CD4-positive, alpha-beta T cell treated with Interleukin-21 for 1 hour (primary cell): ENCODE measurements at places on chromosomes 12 and 14.

DNA sequence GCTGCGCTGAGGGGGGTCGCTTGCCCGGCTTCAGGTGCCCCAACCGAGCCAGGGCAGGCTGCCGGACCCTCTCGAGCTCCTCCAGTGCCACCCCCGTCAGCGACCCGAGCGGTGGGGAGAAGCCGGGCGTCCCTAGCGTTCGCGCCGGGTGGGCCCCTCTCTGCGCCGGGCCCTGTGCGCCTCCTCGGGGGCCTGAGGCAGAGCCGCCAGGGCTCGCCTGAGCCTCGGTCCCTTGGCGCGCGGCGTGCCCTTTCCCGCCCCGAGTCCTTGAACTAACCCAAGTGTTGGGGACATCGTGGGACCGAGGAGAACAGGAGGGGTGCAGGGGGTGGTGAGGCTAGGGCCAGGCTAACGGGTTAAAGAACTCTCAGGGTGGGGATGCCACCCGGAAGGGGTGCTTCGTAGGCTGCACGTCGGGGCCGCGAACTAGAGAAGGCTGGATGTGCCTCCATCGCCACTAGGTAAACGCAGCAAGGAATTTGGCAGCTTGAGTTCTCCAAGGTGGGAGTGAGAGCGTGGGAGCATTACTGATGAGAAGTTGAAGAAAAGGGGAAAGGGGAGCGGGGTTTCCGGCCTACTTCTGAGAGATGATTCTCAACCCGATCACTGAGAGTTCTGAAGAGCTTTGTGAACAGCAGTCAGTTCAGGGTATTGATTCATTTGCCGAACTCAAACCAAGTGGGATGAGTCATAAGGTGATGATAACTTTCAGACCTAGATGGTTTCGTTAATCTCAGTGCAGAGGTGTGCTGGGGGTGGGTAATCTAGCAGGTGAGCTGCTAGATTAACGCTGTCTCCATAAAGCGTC lies 618 bp downstream of the RNF34 start:
- DNase-seq: peak; percentile 65

GRCh38 chr12:7612851-7613250 lies 52.9 kb downstream of the APOBEC1 start:
- no peak for DNase-seq

- peak; percentile 65 for DNase-seq
These were observed 27.7 kb upstream of the CALM1 start for GRCh38 chr14:90368946-90369721.

DNA sequence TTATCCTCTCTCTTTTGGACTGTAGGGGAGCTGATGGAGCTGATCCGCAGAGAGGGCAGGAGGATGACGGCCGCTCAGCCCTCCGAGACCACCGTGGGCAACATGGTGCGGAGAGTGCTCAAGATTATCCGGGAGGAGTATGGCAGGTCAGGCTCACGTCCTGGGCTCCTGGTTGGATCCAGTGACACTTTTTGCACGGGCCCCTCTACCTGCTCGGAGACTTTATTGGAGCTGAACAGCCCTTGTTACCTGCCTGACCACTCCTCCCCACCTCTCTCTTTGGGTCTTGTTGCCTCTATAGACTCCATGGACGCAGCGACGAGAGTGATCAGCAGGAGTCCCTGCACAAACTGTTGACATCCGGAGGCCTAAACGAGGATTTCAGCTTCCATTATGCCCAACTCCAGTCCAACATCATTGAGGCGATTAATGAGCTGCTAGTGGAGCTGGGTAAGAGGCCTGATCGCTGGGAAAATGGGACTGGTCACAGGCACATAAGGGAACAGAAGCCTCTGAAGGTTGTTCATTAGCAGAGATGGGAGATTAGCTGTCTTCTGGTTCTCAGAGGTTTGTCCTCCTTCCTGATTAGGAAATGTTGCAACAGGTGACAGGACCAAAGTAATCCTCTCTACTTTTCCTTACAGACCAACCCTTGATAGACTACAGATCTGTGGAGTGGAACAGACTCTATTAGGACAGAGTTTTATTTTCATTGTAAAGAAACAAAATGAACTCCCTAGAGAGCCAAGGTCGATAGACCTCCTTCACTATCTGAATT lies 718 bp downstream of the EIF2B2 start:
- no peak for DNase-seq

GRCh38 chr12:119804011-119804641 lies 73.0 kb downstream of the CIT start:
- DNase-seq: no peak

DNA sequence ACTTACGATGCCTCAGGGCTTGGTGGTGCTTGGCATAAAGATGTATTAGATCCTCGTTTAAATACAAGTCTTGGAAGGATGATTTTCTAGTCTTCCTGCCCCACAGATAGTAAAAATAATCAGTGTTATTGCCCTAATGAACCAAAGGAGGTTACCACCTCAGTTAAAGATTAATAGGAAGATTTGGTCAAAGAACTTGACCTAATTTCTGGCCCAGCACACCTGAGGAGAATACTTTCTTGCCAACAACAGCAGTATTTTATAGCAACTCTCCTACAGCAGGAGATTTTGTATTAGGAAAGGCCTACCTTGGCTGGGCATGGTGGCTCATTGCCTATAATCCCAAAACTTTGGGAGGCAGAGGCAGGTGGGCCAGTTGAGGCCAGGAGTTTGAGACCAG lies 31.6 kb downstream of the CSRP2 start:
- no peak for DNase-seq

- no peak for DNase-seq
These were observed 84.5 kb upstream of the POC1B start for GRCh38 chr12:89610366-89610765.

DNA sequence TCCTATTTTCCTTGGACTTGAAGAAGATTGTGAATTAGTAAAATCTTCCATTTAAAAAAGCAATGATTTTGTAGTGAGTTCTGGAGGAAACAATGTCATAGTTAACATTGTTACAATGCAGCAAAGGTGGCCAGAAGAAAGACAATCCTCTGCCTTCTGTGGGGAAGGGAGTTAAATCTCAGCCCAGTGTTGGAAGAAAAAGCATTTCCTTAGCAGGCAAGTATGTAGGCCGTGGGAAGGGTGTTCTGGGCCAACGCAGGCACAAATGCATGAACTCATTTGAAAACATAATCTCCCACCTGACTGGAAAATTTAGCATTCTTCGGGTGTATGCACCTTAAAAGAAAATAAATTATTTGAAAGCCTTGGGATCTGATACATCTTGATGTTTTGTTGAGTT lies 258.6 kb downstream of the ADAMTS20 start:
- DNase-seq: no peak

DNA sequence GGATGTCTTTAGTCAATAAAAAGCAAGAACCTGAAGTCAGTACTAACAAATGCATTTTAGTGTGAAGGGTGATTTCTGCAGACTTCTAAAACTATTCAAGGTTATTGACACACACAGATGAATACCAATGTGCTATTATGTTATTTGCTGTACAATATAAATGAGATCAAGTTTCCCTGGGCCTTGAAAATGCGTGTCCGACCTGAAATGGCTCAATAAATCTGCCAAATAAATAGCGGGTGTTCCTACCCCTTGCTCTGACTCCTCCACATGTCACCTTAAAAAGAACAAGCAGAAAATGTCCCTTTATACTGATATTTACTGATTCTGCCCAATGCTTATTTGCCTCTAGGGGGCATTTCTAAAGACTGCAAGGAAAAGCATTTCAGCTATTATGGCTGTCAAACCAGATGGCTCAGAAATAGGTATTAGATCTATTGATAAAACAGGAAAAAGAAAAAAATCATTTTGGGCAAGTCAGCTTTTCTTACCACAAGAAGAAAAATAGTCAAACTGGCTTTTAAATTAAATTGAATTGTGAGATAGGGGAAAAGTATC lies 367.3 kb upstream of the KITLG start:
- no peak for DNase-seq

DNA sequence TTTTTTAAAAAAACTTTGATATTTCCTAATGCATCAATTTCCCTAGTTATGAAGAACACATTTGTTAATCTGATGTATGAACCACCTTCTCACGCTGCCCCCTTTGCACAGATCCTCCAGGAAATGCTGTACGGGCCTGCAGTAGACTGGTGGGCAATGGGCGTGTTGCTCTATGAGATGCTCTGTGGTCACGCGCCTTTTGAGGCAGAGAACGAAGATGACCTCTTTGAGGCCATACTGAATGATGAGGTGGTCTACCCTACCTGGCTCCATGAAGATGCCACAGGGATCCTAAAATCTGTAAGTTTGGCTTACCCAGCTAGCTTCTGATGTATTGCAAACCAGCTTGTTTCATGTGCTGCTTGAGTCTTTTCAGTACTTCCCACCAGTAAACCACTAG lies 165.0 kb upstream of the HIF1A start:
- DNase-seq: no peak

- DNase-seq: peak; percentile 87
These were observed 240.1 kb upstream of the OR4E1 start for GRCh38 chr14:21913759-21914158.

- DNase-seq: no peak
These were observed 102.0 kb downstream of the PEBP1 start for GRCh38 chr12:118237908-118238307.

GRCh38 chr14:54574528-54574927 lies 7.6 kb downstream of the SAMD4A start:
- no peak for DNase-seq

DNA sequence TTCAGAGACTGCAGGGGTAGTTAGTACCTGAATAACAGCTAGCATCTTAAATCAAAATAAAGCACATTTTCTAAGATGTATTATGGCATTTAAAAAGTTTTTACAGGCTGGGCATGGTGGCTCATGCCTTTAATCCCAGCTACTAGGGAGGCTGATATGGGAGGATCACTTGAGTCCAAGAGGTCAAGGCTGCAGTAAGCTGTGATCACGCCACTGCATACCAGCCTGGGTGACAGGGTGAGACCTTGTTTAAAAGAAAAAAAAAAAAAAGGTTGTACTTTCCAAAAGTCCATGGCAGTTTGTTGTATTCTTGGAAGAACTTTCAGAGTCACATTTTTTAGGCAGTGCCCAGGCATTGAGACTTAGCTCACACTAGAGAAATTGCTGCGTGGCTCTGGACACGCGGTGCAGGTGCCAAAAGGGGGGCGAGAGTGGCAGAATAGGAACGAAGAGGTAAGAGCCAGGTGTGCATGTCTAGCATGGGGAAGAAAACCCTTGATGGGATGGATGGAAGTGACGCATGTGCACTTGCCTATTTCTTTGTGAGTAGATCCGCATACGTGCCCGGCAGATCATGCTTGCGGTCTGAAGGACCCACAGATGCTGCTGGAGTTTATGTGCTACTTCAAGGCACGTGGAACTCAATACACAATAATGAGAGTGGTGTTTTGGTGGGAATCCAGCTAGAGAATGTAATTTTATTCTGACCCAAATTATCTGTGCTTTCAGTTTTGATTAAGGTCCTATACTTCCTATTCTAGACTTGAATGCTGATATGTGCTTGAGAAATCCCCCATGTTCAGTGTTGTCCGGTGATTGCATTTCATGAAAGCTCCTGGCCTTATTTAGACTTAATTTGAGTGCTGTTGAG lies 11.9 kb downstream of the ANKRD13A start:
- DNase-seq: peak; percentile 44

- DNase-seq: no peak
These were observed 52.5 kb upstream of the EVL start for GRCh38 chr14:100012478-100013327.

DNA sequence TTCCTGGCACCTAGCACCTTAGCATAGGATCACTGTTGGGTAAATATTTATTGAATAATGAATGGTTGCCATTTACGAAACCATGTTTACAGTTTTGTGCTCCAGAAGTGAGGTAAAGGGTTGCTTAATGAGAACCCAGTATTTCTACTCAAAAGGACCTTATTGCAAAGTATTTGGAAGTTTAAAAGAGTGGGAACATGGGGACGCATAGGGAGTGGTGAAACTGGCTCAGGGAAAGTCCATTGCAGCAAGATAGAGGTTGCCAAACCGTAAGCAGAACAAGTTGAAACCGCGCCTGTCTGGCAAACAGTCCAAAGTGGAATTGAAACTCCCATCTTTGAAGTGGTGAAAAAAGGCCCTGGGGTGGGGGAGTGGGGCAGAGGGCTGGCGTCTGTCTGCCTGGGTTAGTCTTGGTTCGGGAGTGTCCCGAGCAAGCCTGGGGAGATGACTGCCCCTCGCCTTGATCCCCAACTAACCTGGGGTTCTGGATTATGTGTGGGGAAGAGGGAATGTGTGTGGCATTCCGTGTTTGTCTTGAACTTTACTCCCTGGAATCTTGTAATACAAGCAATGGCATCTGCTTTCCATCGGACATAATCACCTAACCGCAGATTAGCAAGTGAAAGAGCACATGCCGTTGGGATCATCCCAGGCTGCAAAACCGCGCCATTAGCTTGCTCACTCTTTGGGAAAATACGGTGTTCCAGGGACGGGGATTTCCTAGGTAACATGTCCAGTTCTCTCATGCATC lies 7.2 kb downstream of the ALDH2 start:
- peak; percentile 22 for DNase-seq

DNA sequence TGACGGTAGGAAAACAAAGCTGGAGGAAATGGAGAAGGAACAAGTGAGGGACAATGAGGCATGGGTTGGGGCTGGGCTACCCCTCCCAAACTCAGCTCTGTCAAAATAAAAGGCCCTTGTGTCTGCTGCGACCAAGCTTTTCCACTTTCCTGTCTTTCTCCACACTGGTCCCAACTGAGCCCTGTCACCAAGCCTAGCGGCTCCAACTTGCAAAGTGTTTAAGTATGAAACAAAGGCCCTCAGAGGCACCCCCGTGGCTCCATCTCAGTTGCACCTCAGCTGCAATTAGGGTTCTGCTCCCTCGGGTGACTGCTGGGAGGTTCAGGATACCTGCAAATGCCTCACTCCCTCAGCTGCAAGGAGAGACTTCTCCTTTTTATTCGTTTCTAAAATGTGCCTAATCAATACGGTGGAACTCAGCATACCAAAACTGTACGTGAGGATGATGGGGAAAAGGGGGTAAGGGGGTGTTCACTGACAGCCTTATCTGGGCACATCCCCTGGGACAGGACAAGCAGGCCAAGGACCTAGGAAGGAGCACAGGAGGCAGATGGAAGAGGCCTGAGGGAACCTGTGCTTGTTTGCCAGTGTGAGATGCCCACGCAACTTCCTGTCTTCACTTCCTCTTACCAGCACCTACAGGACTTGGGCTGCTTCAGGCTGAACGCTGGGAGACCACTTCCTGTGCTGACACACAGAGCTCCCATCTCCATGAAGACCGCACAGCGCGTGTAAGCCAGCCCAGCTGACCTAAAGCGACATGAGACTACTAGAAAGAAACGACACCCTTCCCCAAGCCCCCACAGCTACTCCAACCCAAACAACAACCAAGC lies 8.9 kb downstream of the VAMP1 start:
- DNase-seq: peak; percentile 87

- DNase-seq: no peak
These were observed at the start of gene LBHD2 for GRCh38 chr14:103084021-103084919. TSS of gene LBHD2 (plus strand) at chr14:103084210. CDS start at chr14:103086013, 1,803 bp downstream.

GRCh38 chr12:124071075-124071443 lies 98.0 kb downstream of the ZNF664 start:
- DNase-seq: no peak

GRCh38 chr12:46160101-46160980 lies 108.5 kb downstream of the SLC38A1 start:
- DNase-seq: no peak

GRCh38 chr12:91287753-91288152 lies 105.1 kb upstream of the DCN start:
- DNase-seq: no peak

- no peak for DNase-seq
These were observed 209.9 kb upstream of the GARIN2 start for GRCh38 chr14:66979101-66979974.
